Activated CD8-positive, alpha-beta memory T cell treated with anti-CD3 and anti-CD28 coated beads, Interleukin-2, amount 50 U/mL, for 48 hours (primary cell): ENCODE measurements at places on chromosomes 1 and 21.

DNA sequence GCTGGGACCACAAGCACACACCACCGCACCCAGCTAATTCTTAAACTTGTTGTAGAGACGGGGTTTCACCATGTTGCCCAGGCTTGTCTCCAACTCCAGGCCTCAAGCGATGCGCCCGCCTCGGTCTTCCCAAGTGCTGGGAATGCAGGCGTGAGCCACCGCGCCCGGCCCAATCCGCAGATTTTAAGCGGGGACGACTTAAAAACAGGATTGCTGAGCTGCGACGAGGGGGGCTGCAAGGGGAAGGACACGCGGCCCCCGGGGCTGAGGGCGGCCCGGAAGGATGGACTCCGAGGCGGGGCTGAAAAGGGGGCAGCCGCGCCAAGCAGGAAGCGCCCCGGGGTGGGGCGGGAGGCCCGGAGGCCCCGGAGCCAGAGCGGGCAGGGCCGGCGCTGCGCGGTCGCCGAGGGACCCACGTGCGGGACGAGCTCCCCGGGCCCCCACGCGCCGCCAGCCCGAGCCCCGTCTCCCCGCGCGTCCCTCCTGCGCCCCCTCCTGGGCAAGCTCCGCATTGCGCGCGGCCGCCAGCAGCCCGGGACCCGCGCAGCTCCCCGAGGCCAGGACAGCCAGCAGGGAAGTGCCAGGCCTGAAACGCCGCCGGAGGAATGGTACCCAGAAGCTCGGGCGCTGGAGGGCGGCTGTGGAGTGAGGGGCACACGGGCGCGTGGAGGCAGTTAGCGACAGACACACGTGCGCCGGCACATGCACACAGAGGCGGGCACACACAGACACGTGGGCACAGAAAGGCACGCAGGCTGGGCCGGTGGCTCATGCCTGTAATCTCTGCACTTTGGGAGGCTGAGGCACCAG is 5.5 kb upstream of the PRKCZ start:
- peak; percentile 97 for DNase-seq

DNA sequence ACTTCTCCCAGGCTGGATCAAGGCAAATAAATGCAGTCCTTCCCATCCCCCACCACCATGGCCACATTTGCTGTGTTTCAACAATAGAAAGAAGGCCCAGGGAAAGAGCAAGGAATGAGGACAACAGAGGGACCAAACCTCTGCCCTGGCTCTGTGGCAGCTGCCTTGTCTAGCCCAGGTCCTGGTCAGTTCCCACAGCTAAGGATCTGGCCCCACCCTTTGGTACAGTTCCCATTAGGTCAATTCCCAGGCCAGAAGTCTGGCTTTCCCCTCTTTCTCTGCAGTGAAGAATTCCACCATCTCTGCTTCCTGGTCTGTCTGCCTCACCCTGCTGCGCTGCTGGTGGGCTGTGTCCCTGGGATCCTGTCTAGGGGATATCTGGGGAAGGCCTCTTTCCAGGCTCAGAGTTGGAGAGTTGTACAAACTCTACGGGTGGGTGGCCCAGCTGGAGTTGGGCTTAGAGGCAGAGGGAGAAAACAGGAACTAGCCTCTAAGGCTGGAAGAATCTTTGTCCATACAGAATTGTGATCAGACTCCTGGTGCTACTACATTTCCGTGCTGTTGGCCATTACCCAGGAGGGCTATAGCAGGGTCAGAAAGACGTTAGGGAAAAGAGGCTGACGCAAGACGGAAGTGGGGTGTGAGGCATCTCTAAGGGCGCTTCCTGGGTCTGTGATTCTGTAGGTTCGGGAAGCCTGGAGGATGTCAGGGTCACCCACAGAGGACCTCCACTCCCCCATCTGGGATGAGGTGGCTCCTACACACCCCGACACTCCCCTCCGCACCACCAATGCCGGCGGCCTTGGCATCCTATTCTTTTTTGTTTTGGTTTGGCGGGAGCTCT is 953 bp upstream of the NDUFS2 start:
- DNase-seq = no peak

GRCh38 chr1:36555041-36555440 is 72.3 kb upstream of the CSF3R start:
- no peak for DNase-seq

- no peak for DNase-seq
These were observed 7.3 kb downstream of the SYNC start for GRCh38 chr1:32695098-32695904.

- no peak for DNase-seq
These were observed 96.4 kb downstream of the OBSCN start for GRCh38 chr1:228304225-228304624.

DNA sequence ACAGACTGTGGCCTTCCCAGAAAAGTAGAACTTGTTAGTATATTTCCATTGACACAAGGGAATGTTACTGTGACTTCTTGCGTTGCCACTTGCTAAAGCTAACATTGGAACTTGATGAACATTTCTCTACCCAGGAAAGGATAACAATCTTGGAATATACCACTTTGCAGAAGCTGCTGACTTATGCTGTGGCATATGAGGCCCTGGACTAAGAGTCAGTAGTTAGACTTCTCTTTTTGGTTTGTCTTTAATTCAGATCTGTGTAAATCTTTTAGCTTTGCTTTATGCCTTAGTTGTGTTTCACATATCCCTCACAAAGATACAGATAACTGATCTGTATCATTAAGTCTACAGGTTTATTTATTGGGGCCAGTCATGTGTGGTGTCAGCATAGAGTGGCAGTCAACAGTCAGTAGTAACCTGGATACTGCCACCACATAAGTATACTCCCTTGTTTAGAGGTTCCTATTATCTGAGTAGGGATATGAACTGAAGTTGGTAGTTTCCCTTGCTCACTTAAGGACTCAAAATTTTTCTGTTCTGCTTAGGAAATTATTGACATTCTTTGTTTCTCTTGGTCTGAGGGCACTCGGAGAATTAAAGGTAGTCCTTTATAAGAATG is 14.7 kb downstream of the RNF2 start:
- no peak for DNase-seq

DNA sequence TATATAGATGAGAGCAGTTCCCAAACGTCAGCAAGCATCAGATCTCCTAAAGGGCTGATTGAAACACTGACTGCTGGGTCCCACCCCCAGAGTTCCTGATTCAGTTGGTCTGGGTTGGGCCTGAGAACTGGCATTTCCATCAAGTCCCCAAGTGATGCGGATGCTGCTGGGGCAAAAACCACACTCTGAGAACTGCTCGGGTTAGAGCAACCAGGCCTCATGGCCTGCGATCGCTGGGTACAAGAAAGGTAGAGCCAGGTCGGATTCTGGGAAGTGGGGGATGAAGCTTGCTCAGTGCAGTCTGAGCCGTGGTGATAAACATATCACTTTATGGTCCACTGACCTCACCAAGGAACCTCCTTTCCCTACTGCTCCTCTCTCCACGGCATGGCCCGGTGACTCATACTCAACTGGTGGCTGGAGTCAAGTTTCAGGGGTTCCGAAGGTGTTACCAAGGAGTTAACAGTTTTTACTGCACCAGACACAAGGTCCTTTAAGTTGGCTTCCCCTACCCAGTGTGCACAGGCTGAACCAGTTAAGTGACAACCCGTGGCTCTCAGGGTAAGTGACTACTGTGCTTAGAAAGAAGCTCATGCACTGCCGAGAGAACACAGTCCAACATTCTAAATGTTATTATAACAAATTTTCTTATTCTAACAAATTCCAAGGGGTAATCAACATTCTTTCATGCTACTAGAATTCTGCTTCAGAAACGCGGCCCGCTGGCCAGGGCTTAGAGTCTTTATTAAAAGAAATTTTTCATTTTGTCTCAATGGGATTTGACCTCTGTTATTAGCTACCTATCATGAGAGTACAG is 153.5 kb downstream of the TGFBR3 start:
- peak; percentile 69 for DNase-seq

DNA sequence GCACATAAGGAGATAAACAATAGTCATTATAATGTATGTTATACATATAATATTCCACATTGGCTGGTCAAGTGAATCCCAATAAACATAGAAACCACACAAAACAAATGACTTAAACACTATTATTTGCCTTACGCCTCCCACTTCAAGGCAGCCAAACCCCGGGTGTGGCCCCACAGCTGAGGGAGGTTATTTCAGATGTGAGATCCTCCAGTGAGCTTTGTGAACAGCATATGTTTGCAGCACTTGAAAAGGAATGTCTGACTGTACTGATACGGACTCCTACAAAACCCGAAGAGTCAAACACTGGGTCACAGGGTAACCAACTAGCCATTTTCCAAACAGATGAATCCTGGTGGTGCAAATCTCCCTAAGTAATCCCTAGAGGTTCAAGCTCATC is 27.1 kb upstream of the DISP1 start:
- no peak for DNase-seq

DNA sequence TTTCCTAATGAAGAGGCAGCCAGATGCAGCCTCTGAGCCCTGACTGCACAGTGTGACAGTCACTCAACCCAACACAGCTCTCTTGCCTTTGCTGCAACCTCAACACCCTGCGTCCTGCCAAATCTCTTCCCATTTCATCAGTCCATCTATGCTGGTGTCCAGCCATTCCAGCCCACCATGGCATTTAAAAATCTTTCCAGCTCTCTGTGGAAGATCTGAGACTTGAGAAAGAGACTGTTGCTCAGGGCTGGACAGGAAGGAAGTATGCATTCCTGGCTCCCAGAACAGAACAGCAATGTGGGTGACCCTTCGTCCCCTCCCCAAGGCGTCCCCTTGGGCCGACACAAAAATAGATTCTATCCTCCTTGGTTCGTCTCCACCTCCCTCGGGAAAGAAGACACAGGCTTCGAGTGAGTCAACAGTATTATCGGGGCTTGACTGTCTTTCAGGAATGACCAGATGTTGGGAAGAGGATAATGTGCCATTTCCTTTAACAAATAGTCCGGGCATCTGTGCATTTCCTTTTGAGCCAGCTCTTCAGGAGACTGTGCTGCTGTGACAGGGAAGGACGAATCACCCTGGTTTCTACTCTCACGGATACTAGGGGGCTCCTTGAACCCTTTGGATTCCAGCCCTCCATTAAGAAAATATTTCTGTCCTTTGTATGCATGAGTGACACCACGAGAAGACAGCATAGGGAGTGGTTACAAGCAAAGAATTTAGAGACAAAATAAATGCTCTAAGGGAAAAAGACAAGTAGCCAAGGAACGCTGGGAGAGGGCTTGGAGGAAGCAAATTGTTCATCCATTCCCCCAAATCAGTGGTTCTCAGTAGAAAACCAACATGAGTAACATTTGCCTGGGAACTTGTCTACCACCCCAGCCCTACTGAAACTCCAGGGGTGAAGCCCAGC is 111.4 kb upstream of the CDC42BPA start:
- no peak for DNase-seq

DNA sequence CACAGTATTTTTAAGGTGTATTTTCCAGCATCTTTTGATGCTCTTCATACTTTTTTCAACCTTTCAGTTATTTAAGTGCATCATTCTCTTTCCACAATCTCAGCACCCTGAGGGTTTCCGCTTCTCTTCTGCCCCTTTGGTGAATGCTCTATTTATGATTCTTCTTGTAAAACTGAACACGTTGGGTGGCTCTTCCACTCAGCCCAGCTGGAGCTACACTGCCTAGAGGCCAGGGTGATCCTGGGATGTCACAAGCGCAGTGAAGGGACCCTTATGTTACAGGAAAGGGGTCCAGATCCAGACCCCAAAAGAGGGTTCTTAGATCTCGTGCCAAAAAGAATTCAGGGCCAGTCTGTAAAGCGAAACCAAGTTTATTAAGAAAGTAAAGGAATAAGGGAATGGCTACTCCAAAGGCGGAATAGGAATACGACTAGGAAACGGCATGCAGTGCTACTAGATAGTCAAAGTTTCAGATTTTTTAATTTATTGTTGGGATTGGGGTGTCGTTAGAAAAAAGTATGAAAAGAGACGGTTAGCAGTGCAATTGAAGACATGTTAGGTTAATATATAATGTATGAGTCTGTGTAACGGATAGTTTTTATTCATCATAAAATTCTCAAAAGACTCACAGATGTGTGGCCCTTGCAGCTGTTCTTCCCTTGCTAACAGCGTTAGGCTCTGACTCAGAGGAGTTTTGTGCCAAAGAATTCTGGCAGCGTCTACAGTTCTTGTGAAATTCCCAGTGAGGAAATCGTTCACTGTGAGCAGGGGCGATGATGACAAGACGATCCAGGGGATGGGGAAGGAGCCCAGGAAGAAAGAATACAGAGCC is 14.4 kb upstream of the ERVH48-1 start:
- no peak for DNase-seq

DNA sequence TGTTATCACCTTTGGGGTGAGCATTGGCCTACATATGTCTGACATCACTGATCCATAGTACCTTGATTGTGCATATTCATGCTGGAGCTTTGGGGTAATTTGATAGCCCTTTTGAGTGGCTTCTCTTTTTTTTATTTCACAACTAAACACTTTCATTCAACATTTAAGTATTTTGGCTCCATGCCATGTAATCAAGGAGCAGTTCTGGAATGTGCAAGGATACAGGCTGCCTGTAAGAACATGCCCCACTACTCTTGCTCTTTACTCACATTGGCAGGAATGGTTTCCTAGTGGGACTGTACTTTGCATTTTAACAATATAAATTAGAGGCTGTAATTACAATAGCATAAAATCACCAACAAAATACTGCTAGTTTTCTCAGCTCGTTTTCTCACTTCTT is 300.7 kb upstream of the SPAG17 start:
- DNase-seq = no peak

- DNase-seq = no peak
These were observed 67.1 kb upstream of the PPP2R5A start for GRCh38 chr1:212218065-212218464.

DNA sequence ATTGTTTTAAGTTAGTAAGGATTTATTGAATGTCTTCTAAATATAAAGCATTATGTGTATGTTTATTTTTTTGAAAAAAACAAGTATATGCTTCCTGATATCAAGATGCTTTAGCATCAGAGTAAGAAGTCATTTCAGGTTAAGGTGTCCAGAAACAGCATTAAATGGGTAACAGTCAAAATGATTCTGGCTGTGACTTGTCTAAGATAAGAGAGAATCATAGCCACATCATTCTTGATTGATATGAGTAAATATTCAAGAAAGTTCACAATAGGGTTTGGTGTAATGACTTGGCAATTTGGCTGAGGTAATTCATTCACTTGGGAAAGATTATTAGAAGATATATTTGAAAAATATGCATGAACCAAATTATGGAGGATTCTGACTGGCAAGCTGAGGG is 193.8 kb downstream of the DPYD start:
- no peak for DNase-seq
